ENCODE measurements at places on chromosomes 2 and 18. TPM values are rescaled to one million over a fixed set of nuclear protein-coding genes. Genes with fewer than 3 reads are reported as not detected.

GRCh38 chr18:74381621-74382295 is 66.1 kb downstream of the C18orf63 start:
- H3K27me3 ChIP-seq, result no peaks in the 10 kb centered on the region
- no peak overlapping the region for H3K4me3 ChIP-seq
- no peaks in the 10 kb centered on the region for H3K36me3 ChIP-seq
- no peaks in the 10 kb centered on the region for H3K4me1 ChIP-seq
- no peak overlapping the region for H3K27ac ChIP-seq

MOCOS gene
- 34.0 TPM for total RNA-seq

DNA sequence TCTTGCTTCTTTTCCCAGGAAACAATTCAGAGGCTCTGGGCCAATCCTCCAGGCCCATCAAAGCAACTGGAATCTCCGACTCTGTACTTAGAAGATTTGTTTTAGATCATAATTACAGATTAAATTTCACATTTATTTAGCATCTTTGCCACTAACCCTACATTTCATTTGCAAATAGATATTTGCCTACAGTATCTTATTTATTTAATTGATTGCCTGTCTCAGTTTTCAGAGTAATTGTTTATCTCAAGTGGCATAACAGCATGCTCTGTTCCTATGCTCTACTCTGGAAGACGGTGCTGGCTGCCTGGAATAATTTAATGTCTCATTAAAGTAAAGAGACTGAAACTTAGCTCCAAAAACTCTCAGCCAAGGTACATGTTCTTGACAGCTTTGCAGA is 213.4 kb downstream of the HNMT start:
- DNase-seq, result no peak
- H3K27me3 ChIP-seq, result no peaks in the 10 kb centered on the region
- no peak overlapping the region for H3K4me3 ChIP-seq
- H3K27ac ChIP-seq, result no peak overlapping the region
- H3K36me3 ChIP-seq, result no peaks in the 10 kb centered on the region
- no peaks in the 10 kb centered on the region for H3K4me1 ChIP-seq

GRCh38 chr2:5454051-5454390 is 238.2 kb upstream of the SOX11 start:
- H3K4me3 ChIP-seq, result no peak overlapping the region
- no peaks in the 10 kb centered on the region for H3K4me1 ChIP-seq
- H3K27me3 ChIP-seq, result no peaks in the 10 kb centered on the region
- no peak for DNase-seq
- no peak overlapping the region for H3K27ac ChIP-seq

DNA sequence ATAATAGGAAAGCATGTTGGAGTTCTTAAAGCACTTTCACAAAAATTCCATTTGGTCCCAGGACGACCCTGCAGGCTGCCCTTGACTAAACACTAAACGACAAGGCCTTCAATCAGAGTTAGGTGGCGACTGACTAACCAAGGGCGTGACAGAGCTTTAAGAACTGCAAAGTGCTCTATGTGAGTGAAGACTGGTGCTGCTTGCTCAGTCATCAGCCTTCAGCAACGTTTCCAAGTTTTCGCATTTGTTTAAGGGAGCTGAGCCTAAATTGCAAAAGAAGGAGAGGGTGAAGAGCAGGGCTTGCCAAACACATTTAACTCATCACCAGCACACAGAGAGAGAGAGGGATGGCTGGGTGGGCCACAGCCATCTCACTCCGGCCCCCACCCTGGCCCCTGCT is 204.7 kb upstream of the PID1 start:
- H3K4me3 ChIP-seq, result no peak overlapping the region
- no peak for DNase-seq
- H3K27ac ChIP-seq, result no peak overlapping the region
- H3K4me1 ChIP-seq, result no peaks in the 10 kb centered on the region
- no peaks in the 10 kb centered on the region for H3K27me3 ChIP-seq

DNA sequence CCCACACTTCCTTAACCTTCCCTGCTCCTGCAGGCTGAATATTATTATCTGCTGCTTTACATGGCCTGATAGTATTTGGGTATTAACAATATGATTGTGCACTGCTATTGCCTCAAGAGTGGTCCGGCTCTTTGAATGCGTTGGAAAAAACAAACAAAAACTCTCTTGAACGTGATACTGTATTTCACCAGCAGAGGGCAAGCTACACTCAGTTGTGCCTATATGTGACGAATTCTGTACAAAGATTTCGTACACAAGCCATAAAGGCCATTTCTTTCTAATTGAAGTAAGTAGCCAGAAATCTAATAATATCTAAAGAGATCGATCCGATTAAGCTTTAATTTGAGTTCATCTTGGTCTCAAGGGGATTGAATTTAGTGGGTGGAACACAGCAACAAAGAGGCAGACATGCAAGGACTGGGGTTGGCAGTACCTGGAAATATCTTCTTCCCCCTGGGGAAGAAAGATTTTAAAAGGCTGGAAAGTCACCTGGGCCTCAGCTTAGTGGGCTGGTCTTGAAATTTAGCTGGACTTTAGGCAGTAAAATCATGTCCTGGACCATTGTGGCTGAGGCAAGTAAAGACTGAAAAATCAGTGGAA is 49.3 kb upstream of the RAB6D start:
- no peak for DNase-seq
- no peaks in the 10 kb centered on the region for H3K36me3 ChIP-seq
- no peak overlapping the region for H3K27ac ChIP-seq
- no peak overlapping the region for H3K4me3 ChIP-seq

- no peak overlapping the region for H3K4me3 ChIP-seq
- DNase-seq, result no peak
- H3K27ac ChIP-seq, result peak overlapping the region; percentile 6
- no peaks in the 10 kb centered on the region for H3K36me3 ChIP-seq
- no peaks in the 10 kb centered on the region for H3K27me3 ChIP-seq
Observed at GRCh38 chr2:36371928-36372391, 16.4 kb downstream of the CRIM1 start.

- DNase-seq, result no peak
- no peaks in the 10 kb centered on the region for H3K36me3 ChIP-seq
- H3K27me3 ChIP-seq, result no peaks in the 10 kb centered on the region
Observed at GRCh38 chr18:52227536-52227935, 112.5 kb upstream of the DCC start.

GRCh38 chr2:196681510-196681909 is 42.0 kb downstream of the CCDC150 start:
- H3K4me1 ChIP-seq, result no peaks in the 10 kb centered on the region
- H3K36me3 ChIP-seq, result no peaks in the 10 kb centered on the region
- no peak overlapping the region for H3K4me3 ChIP-seq
- H3K27me3 ChIP-seq, result no peaks in the 10 kb centered on the region
- no peak overlapping the region for H3K27ac ChIP-seq
- DNase-seq, result no peak

DNA sequence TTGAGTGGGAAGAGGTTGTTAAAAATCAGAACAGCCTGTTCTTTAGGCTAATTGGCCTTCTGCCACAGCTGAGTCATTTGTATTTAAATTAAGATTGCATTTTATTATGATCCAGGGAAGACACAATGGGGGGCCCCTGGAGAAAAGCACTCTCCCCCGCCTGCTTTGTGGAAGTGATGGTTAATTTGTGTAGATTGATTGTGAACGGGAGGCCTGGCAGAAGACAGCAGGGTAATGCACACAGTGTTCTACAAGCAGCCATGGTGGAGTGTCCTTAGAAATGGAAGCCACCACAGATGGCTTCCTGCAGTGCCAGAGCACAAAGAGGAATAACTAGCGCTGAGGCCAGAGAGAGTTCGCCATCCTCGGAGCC is 19.6 kb downstream of the RAMP1 start:
- no peak for DNase-seq
- H3K4me3 ChIP-seq, result no peak overlapping the region
- H3K36me3 ChIP-seq, result no peaks in the 10 kb centered on the region
- no peaks in the 10 kb centered on the region for H3K27me3 ChIP-seq
- H3K4me1 ChIP-seq, result no peaks in the 10 kb centered on the region
- no peak overlapping the region for H3K27ac ChIP-seq

CD8A gene
- 4.1 TPM for total RNA-seq

DNA sequence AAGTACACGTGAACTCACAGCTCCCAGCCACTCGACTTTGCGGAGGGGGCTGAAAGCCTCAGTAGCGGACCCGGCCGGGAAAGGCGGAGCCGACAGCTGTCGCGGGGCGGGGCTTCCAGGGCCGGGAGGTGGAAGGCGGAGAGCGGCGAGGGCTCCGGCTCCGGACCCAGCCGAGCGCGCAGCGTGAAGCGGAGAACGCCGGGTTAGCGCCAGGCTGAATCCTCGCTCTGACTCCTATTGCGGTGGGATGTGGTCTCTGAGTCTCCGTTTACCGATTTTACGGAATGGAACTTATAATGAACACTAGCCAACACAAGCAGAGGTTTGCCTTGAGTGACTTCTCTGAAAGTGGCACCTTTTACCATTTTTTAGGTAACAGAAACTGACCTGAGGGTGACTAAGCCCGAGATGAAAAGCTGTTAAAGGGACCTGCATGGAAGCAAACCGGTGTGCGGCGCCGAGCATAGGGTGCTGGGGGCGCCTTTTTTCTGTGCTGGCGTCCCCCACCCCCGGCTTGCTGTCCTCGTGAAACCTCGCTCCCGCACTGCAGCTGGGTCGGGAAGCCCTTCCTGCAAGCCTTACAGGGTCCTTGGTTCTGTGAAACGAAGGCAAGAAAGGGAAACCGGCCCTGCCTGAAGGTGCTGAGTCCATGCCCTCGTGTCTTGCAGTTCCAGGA is 72.9 kb downstream of the EN1 start:
- peak; percentile 56 for DNase-seq
- H3K27ac ChIP-seq, result no peak overlapping the region
- H3K4me3 ChIP-seq, result peak overlapping the region; percentile 40

GRCh38 chr2:238105506-238106338 is 5.6 kb downstream of the ESPNL start:
- DNase-seq, result no peak
- H3K27me3 ChIP-seq, result no peaks in the 10 kb centered on the region
- H3K4me3 ChIP-seq, result no peak overlapping the region
- H3K27ac ChIP-seq, result no peak overlapping the region

DNA sequence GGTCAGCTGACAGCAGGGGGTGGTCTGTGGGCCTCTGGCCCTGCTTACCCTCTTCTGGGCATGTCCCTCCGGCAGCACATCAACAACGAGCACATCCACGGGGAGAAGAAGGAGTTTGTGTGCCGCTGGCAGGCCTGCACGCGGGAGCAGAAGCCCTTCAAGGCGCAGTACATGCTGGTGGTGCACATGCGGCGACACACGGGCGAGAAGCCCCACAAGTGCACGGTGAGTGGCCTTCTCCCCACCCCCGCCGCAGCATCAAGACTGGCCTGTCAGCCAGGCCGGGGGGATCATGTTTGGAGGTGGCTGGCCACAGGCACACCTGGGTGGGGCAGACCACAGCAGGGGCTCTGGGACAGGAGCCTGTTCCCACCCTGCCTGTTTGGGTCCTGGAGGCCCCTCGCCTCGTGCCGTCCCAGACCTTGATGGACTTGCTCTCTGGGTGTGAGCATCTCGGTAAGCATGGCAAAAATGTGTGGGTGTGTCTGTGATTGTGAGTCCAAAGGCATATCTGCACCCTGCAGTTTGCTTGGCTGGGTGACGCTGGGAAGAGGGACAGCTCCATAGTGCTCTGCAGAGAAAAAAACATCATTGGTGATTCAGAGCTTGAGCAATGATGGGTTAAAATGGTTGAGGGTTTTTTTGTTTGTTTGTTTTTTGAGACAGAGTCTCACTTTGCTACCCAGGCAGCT is 242.8 kb downstream of the GLI2 start:
- H3K27ac ChIP-seq, result no peak overlapping the region
- no peaks in the 10 kb centered on the region for H3K27me3 ChIP-seq
- H3K36me3 ChIP-seq, result no peaks in the 10 kb centered on the region
- no peak for DNase-seq

ALLC gene
- not detected for total RNA-seq

DNA sequence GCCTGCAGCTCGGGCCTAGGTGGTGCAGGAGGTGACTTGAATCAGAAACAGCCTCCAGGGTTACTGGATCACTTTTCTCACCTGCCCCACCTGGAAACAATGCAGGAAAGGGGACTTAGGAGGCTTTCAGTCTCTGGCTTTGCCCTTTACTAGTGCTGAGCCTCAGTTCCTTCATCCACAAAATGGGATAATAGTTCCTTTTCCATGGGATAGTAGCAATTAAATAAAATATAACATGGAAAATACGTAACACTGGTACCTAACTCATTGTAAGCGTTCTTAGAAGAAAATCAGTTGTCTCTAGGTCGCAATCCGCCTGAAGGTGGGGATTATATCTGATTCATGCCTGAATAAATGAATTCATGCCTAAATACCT is 112.6 kb upstream of the STPG4 start:
- no peak for DNase-seq

RPRM gene
- not detected for total RNA-seq

BOLL gene
- not detected for total RNA-seq

GRCh38 chr2:35864141-35864540 is 491.4 kb upstream of the CRIM1 start:
- no peak overlapping the region for H3K27ac ChIP-seq
- H3K36me3 ChIP-seq, result no peaks in the 10 kb centered on the region
- H3K4me1 ChIP-seq, result no peaks in the 10 kb centered on the region
- no peaks in the 10 kb centered on the region for H3K27me3 ChIP-seq
- no peak for DNase-seq
- no peak overlapping the region for H3K4me3 ChIP-seq

GRCh38 chr18:45518311-45519155 is 96.7 kb upstream of the SLC14A2 start:
- no peaks in the 10 kb centered on the region for H3K4me1 ChIP-seq
- no peaks in the 10 kb centered on the region for H3K36me3 ChIP-seq
- no peaks in the 10 kb centered on the region for H3K27me3 ChIP-seq
- no peak for DNase-seq

GRCh38 chr2:120225549-120226065 is 2.4 kb upstream of the TMEM185B start:
- no peaks in the 10 kb centered on the region for H3K27me3 ChIP-seq
- peaks cover 5% of the 10 kb centered on the region for H3K4me1 ChIP-seq
- H3K4me3 ChIP-seq, result no peak overlapping the region
- H3K27ac ChIP-seq, result no peak overlapping the region

DNA sequence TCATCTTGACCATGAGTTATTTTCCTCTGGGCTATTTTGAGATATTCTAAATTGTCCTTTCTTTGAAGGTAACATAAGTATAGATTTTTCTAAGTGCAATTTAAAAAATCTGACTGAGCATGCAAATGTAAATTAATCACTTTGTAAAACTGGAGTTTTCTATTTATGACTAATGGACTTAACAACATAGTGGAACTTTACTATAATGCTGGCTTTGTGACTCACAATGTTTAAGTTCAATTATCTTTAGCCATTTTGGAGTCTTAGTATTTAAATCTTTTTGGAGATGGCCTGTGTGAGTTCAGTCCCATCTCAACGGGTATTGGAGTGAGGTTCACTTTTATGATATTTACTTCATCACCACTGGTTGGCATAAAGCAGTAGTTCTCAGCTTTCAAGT is 35.2 kb upstream of the NOSTRIN start:
- H3K4me3 ChIP-seq, result no peak overlapping the region
- peaks cover 16% of the 10 kb centered on the region for H3K36me3 ChIP-seq
- no peaks in the 10 kb centered on the region for H3K27me3 ChIP-seq
- no peaks in the 10 kb centered on the region for H3K4me1 ChIP-seq

Measured in Peyer's patch (tissue), 4 donors.